ENCODE measurements at places on chromosomes 5 and 9.
A peak's percentile ranks its signal among the peaks of the same experiment; 100 is the strongest.

GRCh38 chr9:87863882-87864465, 18.7 kb upstream of the SPATA31E1 start:
- no peak for DNase-seq

GRCh38 chr5:37871023-37871815, 31.4 kb upstream of the GDNF start:
- DNase-seq, result no peak

GRCh38 chr5:78046006-78046405, 248.5 kb downstream of the AP3B1 start:
- no peak for DNase-seq

- DNase-seq, result no peak
Measured at GRCh38 chr5:29193972-29194371, 1999.5 kb upstream of the CDH6 start.

DNA sequence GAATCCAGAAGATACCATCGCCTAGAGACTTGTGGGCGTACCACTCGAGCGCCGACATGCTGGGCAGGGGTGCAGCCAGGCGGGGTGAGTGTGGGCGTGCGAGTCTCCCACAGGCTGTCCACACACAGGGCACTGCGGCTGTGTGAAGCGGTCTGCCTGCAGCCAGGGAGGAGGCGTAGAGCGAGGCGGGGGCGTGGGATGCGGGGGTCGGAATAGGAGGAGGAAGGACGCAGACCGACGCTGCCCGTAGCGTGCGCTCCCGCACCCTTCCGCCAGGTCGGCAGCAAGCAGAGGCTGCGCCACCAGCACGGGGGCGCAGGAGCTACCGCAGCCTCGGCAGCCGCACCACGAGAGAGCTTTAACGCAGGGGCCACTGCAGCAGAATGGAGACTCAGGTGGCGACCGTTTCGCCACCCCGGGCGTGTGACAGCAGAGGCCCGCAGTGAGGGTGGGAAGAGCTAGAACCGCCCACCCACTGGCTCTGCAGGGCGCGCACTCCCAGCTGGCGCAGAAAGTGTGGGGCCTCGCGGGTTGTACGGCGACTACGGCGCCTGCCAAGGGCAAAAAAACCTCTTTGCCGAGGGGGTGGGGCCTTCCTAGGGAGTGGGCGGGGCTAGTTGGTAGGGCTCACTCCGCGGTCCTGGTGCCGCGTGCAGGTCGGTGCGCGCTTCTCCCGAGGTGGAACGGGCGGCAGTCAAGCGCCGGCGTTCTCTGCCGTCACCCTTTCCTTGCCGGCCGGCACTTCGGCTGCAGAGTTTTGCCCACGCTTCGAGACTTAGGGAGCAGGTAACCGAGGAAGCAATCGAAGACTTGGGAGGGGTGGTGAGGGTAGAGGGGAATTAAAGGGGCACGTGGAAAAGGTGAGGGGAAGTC, at the start of the genes MBLAC2 and POLR3G:
Gene MBLAC2 (minus strand): TSS at position 537 of the 873 bp plus-strand sequence. CDS start 479 bp downstream, at position 58.
Gene POLR3G (plus strand): TSS at position 630 of the 873 bp plus-strand sequence. CDS start 10,704 bp downstream, outside the sequence.
- peak; percentile 82 for DNase-seq

DNA sequence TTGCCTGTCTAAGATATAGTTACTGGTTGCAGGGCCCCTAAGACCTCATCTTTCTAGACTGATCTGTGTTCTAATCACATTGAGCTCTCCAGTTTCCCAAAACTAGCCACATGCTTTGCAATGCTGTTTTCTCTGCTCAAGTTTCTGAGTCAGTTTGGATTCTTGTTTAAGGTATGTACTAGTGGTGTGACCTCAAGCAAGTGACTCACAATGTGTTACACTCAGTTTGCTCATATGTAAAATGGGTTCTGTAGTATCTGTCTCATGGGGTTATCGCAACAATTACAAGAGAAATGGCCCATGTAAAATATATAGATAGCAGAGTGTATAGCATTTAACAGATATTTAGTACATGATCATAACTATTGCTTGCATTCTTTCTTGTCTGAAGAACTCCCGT, 153.1 kb upstream of the ELL2 start:
- no peak for DNase-seq

DNA sequence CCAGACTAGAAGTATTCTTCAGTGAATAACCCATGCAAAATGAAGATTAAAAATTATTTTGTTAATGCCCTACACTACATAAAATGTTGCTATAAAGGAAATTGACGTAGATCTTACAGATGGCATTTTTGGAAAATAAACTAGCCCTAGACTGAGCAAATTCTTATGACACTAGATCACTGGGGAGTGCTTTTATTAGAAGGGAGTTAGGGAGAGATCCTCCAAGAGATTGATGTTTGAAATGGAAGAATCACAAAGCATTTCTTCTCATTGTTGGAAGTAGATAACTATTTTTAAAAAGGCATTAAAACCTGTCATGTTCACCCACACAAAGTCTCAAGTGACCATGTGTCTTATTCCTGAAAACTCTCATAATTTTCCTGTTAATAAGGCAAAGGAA, 351.1 kb upstream of the TLE4 start:
- no peak for DNase-seq

DNA sequence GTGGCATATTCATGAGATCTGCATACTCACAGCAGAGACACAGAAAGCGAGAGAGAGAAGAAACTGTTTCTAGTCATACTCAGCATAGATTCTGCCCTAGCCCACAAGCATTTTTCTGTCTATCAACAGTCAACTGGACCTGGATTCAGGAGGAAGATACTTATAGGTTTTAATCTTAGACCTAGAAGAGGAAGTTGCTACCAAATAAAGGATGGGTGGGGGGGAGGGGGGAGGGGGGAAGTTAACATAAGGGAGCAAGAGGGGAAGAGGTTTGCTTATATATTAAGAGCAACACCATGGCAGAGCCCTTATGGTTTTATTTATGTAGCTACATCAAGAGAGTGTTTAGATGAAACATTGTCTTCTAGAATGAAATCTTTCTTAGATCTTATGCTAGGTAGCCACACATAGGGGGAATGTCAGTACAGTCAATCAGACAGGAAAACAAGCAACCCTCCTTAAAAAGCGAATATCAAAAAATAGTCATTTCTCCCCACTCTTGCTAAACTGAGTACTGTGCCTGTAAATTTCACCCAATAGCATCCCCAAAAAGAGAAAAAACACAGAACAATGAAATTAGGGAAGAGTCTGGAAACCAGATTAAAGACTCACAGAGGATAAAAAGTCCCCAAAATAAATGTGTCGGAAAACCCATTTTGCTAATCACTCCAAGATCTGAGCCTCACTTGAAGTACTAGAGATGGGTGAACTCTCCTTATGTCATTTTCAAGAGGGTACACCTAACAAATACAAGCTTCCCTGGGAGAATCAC, 192.7 kb upstream of the NR4A3 start:
- DNase-seq, result no peak

DNA sequence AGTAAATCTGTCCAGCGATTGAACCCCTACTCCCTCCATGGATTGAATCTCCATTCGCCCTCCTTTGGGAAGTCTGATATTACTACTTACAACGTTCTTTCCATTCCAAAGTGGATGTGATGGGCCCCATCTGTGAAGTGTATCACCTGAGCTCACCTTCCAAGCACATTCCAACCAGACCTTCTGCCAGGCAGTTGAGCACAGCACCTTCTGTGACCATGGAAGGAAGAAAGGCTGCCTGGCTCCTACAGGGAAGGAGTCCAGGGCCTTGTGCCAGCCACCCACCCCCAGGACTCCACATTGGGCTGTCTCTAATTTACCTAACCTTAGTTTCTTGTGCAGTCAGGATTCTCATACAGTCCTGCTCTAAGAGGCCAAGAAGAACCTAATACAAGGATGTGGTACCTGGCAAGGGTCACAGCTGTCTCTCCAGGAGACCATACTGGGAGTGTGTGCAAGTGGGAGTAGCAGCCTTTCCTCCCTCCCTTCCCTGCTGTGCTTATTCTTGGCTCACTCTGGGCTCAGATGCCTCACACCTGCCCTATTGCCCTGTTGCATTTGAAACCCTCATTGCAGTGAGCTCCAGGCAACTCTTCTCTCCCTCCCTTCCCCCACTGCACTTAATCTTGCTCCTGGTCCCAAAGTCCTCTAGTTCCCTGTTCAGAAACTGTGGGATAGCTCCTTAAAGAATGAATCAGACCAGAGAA, 116.1 kb downstream of the NRG2 start:
- no peak for DNase-seq

GRCh38 chr5:108516785-108517184, 134.9 kb upstream of the FBXL17 start:
- DNase-seq, result no peak

DNA sequence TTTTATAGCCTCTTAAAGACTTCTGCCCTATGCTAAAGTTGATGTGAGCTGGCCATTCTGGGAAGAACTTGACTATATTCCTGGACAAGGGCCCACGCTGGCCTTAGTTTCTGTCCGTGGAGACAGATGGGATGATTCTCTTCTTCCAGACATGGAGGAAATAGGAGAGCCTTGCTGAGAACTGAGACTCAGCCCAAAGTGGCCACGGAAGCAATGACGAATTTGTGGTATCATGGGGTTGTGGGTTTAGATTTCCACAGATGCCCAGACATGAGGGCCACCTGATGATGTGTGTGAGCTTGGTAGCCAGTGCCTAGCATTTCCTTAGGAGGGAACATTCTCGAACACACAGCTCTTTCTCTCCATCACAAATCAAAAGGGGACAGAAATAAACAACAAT, 309.1 kb downstream of the NSG2 start:
- DNase-seq, result no peak

DNA sequence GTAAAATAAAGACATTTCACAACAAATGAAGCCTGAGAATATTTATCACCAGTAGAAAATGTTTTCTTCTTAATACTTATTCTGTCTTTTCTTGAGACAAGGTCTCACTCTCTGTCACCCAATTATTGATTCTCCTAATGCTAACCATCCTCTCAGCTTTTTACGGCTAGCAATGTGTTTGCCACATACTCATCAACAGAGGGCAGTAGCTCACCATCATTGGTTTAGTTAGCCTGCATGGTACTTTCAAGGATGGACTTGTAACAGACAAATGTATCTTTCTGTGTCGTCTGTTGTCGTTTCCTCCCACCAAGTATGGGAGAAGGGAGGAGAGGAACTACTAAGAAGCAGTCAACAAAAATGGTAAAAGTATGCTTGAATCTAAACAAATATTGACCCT, 5.9 kb upstream of the ACO1 start:
- peak; percentile 42 for DNase-seq

DNA sequence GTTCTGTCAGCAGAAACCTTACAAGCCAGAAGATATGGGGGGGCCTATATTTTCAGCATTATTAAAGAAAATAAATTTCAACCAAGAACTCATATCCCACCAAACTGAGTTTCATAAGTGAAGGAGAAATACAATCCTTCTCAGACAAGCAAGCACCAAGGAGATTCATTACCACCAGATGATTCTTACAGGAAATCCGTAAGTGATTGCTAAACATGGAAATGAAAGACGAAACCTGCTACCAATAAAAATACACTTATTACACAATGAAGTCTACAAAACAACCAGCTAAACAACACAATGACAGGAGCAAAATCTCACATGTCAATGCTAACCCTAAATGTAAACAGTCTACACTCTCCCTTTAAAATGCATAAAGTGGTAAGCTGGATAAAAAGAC, 17.8 kb upstream of the C9orf72 start:
- no peak for DNase-seq

- no peak for DNase-seq
Measured at GRCh38 chr5:86008293-86008692, 609.4 kb upstream of the COX7C start.

DNA sequence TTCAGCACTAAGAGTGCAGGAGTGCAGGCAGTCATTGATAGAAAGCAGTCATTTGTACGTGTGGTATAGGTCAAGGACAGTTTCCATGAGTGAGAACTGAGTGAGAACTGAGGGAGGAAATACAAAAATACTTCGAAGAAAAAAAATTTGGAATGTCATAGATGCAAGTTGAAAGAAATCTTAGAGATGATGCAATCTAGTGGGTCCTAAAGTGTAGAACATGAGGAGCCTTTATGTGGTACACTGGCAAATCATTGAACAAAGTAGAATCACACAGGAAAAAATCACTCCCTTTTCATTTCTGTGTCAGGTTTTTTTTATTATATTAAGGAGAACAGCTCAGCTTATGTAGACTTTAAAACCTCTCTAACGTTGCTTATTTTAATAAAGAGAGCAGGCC, 26.4 kb upstream of the SLC1A1 start:
- DNase-seq, result no peak

GRCh38 chr5:178685386-178686059, 44.9 kb downstream of the ZNF354A start:
- no peak for DNase-seq

DNA sequence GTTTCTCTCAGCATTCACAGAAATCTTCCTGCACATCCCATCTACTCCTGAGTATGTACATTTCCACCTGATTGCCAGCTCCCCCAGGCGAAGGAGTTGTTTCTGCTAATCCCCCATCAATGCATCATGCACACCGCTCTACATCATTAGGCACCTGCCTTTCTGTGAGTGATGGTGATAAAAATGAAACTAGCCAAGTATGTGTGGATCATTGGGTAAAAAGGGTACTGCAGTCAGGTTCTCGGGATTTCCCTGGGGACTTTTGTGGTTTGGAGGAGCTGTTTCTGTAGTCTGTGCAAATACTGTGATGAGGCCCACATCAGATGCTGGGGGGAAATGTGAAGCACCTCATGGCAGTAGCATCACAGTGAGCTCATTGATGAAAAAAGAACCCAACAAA, 30.4 kb downstream of the CAMK4 start:
- no peak for DNase-seq

DNA sequence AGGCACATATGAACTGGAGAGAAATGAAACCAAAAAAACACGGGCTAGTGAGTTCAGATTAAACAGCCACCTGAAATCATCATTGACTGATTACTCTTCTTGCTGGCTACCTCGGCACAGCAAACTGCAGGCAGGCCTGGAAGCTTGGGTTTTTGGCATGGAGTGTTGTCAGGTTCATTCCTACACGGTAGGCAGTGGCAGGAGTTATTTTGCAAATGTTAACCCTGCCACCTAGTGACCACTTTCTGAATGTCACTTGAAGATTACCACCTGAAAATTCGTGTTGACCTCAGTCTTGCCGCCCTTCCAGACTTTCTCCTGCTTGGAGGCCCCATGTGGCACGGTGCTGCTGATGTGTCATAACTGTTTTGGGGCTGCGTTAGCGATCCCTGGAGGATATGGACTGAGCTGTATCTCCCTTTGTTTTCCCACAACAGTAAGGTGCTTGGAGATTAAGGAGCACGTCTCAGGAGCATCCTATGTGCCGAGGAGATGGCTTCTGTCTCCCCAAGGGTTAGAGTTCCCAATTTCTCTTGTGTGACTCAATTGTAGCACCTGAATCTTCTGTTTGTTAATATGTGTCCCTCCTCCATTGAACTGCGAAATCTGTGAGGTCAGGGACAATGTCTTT, 12.7 kb upstream of the CD180 start:
- DNase-seq, result peak; percentile 56

DNA sequence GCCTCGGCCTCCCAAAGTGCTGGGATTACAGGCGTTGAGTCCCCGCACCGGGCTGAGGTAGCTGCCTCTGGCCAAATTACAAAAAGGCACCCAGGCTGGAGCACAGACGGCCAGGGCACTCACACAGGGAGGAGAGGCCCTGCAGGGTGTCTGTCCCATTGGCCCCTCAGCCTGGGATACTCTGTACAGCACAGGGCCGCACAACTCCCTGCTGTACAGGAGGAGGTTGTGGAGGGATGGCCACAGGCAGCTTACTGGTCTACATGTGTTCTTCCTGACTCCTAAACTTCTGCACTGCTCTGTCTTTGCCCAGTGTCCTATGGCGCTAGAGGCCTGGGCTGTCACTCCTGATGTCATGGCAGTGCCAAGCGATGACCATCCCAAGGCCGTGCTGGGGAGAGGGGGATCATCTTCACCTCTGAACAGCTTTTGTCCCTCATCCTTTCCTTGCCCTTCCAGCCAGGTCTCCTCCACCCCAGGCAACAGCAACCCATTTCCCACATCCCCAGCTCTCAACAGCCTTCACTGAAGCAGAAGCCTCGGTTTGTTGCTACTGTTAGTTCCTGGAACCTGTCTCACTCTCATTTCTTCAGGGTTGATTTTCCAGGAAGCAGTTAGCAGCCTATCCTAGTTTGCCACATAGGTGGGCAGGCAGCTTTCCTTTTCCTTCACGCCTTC, 1.8 kb upstream of the CNOT6 start:
- no peak for DNase-seq

All from right renal pelvis (tissue), 4 donors.